ENCODE measurements at places on chromosomes 4 and X. TPM values are rescaled to one million over a fixed set of nuclear protein-coding genes. Genes with fewer than 3 reads are reported as not detected.

DNA sequence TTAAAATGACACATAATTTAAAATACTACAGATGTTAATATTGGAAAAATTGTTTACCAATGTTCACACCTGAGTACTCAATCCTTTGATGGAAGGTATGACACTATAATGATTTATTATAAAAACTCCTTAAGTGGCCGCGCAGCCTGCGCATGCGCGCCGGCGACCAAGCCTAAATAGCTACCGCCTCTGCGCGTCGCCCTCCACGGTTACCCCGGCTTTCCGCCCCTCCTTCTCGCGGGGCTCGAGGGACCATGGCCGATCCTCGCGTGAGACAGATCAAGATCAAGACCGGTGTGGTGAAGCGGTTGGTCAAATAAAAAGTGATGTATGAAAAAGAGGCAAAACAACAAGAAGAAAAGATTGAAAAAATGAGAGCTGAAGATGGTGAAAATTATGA is 170.2 kb downstream of the DMD start:
- no peak for DNase-seq

DNA sequence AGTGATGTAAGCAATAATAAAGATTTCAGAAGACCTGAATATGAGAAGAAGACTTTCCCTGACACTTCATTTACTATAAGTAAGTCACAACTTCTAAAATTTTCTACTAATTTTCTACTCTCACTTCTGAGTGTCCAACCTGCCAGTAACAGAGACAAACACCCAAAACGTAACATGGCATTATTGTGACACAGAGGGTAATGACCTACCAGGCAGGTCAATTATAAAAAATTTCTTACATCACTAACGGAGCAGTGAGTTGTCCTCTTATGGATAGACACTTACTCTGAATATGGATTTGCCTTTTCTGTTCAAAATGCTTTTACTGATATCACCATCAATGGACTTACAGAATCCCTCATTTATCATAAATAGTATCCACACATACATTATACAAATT is 405.9 kb upstream of the MAGEB16 start:
- no peak for DNase-seq

Gene FAM50A
- 39.6 TPM for total RNA-seq

DNA sequence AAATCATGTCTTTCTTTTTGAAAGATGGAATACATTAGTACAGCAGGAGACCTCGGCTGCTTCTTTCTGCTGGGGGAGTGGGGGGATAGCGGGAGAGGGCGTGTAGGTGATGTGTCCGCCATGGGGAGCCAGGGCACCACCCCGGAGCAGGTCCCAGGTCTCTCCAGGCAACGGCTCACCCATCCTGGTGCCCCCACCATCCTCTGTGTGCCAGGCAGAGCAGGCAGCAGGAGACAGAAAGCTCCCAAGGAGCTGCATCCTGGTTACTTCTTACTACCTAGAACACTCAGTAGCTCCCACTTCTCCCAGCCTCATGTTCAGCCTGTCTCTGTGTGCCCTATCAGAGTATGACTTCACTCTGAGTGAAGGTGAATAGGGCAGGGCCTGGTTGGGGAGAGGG is 23.6 kb downstream of the TNIP2 start:
- DNase-seq: no peak

- no peak for DNase-seq
These were observed 135.8 kb upstream of the GUCY1A1 start for GRCh38 chr4:155530857-155531256.

Gene STATH
- total RNA-seq: not detected

Gene C1GALT1C1
- 1.9 TPM for total RNA-seq

DNA sequence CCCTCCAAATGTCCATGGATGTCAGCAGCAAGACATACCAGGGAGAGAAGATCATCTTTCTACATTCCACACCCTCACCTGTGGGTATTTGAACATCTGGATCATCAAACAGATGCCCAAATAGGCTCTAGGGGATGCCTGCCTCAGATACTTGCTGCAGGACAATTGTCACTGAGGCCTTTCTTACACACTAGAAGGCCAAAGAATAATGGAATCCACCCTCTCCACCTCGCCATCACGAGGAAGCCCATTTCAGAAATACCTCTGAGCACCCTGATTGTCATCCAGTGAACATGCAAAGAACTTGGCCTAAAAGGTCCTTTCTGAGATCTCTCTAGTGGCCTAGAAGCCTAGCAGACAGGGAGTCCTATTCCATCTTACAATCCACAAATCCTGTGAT is 6.9 kb upstream of the KIAA1210 start:
- DNase-seq: no peak

- no peak for DNase-seq
These were observed 200.0 kb downstream of the RELL1 start for GRCh38 chr4:37486166-37486565.

DNA sequence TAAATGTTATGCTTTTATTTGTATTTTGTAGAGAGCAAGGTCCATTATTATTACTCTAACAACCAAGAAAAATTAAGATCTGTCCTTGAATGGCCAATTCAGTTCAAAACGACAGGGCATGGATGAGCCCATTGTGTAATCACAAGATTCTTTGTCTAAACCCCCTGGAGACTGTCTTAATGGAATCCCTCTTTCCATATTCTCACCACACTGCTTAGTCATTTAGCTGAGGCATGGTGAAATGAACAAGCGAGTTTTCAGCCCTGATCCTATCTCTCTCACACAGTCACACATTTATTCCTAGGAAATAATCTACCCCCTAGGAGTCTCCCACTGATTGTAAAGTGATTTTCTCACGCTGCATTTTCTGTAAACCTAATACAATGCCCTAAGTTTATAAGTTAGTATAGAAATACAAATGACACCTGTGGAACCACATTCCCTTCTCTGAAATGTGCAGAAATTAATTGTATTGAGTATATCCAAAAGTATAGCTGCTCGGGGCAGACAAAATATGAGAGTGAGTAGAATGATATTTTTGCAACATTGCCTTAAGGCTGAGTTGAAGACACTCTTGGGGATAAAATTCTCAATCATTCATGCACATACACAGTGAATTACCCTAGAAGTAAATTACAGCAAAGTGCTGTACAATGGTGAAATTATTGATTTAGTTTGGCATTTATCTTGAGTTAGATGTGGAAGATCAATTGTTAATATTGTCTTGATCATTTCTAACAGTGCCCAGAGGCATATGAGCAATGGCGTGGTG is 119.7 kb upstream of the PCDH7 start:
- DNase-seq: no peak

DNA sequence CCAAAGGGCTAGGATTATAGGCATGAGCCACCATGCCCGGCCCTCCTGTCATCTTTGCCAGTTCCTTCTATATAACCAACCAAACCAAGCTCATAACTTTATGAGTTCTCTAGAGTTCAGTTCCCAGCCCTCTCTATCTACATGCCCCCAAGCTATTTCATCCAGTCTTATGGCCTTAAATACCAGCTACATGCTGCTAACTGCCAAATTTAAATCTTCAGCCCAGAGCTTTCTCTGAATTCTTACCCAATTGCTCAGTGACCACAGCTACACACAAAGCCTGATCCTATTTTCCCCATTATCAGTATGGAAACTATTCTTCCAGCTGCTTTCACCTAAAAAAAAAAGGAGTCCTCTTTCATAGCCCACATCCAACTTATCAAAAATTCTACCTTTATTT is 23.1 kb downstream of the TMEM184C start:
- DNase-seq: no peak

GRCh38 chrX:5054852-5055251 is 1173.8 kb downstream of the NLGN4X start:
- no peak for DNase-seq

Data from CD8-positive, alpha-beta T cell (primary cell).